ENCODE measurements at places on chromosomes 1 and 21. TPM values are rescaled to one million over a fixed set of nuclear protein-coding genes. Genes with fewer than 3 reads are reported as not detected.

Gene PSMD4
- 101 TPM for total RNA-seq

Gene DMBX1
- 0.55 TPM for total RNA-seq

Gene IFT25
- total RNA-seq: 37.8 TPM

Gene CBS
- 11.1 TPM for total RNA-seq

Gene TNNT2
- total RNA-seq: 10.0 TPM

Gene FABP3
- total RNA-seq: 27.0 TPM

Gene IL20
- total RNA-seq: not detected

Gene HFM1
- total RNA-seq: 32.1 TPM

Gene PHTF1
- total RNA-seq: 57.7 TPM

Gene WDTC1
- 48.7 TPM for total RNA-seq

Gene ZNF648
- 0.71 TPM for total RNA-seq

Gene C4BPB
- 0.60 TPM for total RNA-seq

Gene FCRL6
- total RNA-seq: 0.16 TPM

Gene SKI
- total RNA-seq: 50.1 TPM
